ENCODE measurements at places on chromosomes 16 and 17.

DNA sequence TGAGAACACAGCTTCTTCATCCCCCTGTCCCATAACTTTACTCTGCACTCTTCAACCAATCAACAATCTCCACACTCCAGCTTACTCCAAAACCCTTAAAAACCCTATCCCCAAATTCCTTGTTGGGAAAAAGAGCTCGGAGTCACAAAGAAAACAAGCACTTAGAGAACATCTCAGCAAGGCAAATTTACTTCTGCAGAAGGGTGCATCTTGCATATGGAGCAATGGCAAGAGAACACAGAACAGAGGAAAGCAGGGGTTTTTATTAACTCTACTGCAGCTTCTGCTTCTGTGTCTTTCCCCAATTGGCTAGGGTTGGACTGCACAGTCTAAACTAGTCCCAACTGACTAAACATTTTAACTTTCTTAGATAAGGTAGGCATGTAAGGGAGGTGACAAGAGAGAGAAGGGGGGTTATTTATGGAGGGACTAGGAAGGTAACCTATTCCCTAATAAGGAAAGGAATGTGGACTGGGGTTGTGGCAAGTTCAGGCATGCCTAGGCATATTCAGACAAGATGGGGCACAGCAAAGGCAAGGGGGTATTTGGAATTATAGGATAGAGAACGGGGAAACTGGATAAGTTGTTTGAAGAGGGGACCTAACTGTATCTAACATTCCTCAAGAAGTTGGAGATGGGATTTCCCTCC, 125.5 kb downstream of the CACNG3 start:
- no peak overlapping the region for H3K27ac ChIP-seq
- no peak overlapping the region for H3K4me3 ChIP-seq

GRCh38 chr17:48181653-48182052, 74.1 kb downstream of the SNX11 start:
- peaks cover 7% of the 10 kb centered on the region for H3K4me1 ChIP-seq
- peak; percentile 38 for DNase-seq
- H3K36me3 ChIP-seq: no peaks in the 10 kb centered on the region

DNA sequence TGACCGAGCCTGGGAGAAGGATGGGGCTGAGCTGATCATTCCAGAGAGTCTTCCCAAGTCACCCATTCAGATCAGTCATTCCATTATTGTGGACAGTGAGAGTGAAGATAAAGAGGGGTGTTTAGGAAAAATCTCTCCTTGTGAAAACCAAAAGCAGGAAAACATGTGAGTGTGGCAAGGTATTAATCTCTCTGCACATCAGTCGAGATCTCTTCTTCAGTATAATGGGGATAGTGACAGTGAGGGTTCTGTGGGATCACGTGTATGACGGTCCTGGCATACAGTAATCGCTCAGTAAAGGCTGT, 35.4 kb downstream of the CHD9 start:
- H3K27ac ChIP-seq: peak overlapping the region; percentile 22
- H3K27me3 ChIP-seq: peaks cover 2% of the 10 kb centered on the region
- H3K4me3 ChIP-seq: no peak overlapping the region
- peaks cover 55% of the 10 kb centered on the region for H3K4me1 ChIP-seq
- H3K36me3 ChIP-seq: no peaks in the 10 kb centered on the region
- no peak for DNase-seq

DNA sequence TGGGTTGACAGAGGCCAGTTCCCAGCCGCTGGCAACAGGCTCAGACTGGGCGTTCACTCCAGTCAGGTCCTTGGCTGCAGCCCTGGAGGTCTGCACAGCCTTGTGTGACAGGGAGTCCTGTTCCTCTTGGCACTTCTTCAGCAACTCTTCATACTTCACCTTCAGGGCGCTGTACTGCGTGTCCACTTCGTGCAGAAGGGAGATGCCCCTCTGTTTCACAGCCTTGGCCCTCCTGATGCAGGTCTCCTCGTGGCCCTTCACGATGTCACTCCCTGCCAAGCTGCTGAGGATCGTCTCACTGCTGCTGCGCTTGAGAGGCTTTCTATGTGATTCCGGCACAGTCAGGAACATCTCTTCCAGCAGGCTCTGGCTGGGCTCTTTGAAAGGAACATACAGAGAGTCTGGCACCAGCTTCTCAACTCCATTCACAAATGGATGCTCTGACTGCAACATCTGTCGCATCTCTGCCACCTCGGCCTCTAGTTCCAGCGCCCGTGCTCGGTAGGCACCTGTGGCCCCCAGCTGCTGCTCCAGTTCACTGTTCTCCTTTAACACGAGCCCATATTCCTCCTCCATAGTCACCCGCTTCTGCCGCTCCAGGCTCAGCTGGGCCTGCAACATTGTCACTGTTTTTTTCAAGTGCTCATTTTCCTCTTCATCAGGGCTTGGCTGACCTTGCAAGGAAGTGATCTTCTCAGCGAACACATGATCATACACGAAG, 27.2 kb downstream of the CDR2 start:
- peaks cover 27% of the 10 kb centered on the region for H3K36me3 ChIP-seq
- DNase-seq: no peak
- no peak overlapping the region for H3K4me3 ChIP-seq
- peaks cover 7% of the 10 kb centered on the region for H3K4me1 ChIP-seq

All from endothelial cell (in vitro differentiated cells).